ENCODE measurements at places on chromosomes 5 and 9.

DNA sequence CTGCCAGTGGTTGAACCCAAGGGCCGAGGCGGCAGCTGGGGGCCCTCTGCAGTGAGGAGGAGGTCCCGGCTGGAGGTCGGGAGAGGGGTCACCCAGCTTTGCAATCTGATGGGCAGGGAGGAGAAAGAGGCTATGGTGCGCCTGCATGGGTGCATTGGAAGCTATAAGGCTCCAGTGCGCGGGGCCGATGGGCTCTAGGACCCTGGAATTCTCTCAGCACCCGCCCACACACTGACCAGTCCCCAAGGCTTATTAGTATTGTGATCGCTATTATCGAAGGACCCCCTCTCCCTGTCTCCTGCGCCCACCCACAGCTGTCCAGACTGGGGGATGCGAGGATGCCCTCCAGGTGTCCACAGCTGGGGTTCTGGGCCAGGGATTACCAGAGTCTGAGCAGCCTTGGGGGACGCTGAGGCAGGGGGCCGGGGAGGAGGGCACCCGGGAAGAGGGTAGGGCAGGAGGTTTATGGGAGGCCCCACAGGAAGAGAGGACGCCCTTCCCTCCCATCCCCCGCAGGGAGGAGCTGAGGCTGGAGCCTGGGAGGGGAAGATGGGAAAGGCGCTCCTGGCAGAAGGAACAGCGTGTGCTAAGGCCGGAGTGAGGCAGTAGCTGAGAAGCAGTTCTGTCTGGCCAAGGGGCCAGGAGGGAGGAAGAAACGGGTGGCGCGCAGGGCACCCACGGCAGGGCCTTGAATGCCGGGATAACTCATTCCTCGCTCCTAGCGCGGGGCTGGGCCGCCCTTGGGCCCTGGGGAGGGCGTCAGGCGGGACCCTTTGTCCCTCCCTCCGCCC lies 24.2 kb downstream of the C9orf50 start:
- peak; percentile 72 for DNase-seq

GRCh38 chr9:9352877-9353481 lies 1259.8 kb downstream of the PTPRD start:
- no peak for DNase-seq

DNA sequence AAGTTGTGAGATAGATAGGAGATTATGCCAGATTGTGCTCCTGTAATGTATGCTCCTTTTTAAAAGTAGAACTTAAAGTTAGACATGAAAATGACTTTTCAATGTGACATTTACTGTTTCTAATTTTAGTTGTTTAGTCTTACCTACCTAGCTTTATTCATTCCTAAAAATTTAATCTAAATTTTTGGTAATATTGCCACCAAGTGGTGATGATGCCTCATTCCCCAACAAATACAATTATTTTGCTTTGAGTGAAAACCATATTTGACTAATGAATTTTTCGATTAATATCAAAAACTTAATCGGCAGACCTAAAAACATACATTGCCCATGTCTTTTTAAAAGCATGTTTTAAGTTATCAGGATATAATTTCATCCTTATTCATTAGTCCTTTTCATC lies 25.6 kb downstream of the PPWD1 start:
- DNase-seq = no peak

DNA sequence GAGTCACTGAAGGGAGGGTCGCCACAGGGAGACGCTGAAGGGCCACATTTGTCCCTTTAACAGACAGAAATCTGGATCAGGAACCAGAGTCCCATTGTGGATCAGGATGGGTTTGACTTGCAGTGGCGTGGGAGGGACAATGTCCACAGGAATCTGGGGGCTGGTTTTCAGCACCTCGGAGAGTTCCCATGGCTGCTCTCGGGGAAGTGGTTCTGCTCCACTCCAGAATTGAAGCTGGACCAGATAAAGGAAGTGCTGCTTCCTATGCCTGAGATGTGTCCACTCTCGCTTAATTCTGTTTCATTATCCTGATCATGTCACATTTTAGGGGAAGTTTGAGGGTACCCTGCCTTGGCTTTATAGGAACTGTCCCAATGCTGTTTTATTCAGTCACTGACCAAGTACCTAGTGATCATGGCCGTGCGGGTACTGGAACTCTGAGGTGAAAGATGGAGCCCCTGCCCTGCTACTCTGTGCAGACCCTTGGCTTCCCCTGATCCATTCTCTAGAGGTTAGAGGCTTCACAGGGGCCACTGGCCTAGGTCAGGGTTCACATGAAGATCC lies 28.7 kb downstream of the ENHO start:
- DNase-seq = peak; percentile 77

DNA sequence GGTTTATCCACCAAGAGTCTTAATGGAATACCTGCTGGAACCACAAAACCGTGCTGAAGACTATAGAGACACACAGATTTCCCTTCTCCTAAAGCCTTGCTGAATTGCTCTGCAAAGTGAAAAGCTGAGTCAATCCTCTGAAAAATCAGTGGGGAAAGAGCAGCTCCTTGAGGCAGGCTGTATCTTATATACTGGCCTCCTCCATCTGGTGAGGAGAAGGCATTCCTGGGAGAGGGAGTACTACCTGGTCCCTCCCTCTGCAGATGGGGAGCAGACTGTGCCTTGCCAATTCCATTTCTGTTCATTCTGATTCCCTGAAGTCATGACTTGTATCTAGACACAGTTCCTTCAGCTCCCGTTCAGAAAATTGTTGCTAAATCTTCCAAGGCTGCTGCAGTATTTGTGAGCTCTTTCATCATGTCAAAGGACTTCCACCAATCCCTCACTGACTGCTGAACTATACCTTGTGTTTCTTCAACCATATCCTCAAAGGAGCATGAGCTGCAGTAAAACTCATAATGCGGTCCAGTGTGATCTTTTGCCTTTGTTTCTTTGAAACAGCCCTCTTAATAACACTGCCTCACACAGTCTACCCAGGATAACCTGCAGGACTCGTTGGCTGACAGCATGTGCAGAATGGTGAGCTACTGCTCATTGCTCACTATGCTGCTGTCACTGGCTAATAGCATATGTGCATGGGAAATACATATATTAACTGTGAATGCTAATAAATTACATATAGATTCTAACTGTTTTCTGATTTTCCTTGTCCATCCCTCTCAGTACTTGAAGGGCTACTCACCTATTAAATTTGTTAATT lies 84.5 kb downstream of the FOXD1 start:
- no peak for DNase-seq

- DNase-seq = no peak
Observed at GRCh38 chr9:129615407-129616285, 5.3 kb downstream of the C9orf50 start.

DNA sequence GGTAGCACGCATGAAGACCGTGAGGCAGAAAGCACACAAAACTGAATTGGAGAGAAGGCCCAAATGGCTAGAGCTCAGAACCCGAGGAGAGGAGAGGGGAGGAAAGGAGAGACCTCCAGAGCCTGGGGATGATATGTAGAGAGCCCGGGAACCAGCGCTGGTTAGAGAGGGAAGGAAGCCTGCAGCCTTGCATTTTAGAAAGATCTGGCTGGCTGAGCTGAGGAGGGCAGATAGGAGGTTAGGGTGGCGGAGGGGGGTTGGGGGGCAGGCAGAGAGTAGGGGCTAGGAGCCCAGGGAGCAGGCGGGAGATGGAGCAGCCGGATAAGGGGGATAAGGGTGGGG lies 127.2 kb downstream of the C9orf50 start:
- no peak for DNase-seq

DNA sequence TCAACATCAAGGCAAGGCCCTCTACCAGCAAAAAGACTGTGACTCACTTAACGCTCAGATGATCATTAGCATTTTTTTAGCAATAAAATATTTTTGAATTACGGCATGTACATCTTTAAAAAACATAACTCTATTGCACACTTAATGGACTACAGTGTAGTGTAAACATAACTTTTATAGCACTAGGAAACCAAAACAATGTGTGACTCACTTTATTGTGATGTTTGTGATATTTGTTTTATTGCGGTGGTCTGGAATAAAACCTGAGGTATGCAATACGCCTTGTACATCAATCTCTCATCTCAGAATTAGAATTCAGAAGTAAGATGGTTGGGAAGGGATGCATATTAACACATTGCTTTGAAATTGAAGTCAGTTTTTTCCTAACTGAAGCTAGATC lies 106.9 kb upstream of the PTCH1 start:
- no peak for DNase-seq

DNA sequence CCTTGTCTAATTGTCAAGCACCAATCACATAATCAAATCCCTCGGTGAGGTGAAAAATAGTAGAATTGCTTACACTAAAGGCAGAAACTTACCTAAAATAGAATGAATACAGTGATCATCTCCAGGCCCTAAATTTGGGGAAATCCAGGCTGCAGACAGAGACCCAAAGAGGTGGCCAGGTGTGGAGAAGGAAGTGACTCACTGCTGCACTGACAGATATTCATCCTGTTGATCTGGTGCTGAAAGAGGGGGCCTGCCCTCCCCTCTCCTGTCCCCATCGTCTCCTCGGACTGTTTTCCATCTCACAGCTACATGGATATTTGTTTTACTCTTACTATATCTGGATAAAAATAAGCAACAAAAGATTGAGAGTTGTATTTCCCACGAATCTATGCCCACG lies 15.9 kb downstream of the OR2Y1 start:
- no peak for DNase-seq

GRCh38 chr9:27379311-27380251 lies 82.6 kb upstream of the EQTN start:
- peak; percentile 66 for DNase-seq

GRCh38 chr9:80664327-80665210 lies 1024.8 kb downstream of the TLE1 start:
- DNase-seq = no peak

DNA sequence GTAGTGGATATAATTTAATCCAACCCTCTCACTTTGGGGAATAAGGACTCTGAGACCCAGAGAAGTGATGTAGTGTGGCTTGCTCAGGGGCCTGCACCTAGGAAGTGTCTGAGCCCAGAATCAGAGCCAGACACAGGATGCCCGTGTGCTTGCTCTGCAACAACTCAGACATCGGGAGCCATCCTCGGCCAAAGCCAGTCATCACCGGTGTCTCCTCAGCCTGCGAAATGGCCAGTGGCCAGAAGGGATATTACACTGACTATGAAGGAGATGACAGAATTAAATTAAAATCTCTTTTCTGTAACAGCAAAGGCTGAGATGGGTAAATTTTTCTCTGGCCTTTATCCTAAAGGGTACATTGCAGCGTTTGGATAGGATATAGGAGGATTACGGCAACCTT lies 102.9 kb downstream of the MARCHF11 start:
- DNase-seq = no peak

DNA sequence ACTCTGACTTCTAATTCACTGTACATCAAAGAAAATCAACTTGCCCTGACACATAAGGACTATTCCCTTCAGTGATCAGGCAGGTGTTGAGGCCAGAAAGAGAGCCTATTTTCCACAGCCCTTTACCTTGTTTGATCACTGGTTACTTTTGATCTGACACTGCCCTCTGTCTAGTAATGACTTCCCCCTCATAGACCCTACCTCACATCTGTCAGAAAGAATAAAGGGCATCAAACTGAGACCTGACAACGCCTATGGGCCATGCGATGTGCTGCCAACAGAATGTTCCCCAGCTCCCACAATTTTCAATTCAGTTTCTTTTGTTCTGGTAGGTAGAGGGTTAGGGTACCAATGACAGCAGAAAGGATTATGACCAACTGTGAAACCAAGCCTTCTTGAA lies 47.7 kb downstream of the FBXL17 start:
- no peak for DNase-seq

DNA sequence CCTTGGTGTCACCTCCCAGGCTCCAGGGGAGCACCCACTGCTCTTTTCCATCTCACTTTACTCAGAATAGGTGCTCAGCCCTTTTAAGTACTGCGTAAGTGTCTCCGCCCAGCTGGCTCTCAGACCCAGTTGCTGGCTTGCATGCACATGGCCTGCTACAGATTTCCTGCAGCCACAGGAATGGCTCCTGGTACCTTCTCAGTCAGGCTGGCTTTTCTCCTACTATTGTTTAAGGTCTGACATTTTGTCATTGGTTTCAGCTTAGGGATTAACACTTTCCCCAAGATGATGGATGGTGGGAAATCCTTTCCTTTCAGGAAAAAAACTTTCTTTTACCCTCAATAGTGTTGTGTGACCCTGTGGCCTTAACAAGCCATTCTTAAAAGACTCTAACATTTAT lies 1652.3 kb upstream of the WWC1 start:
- DNase-seq = no peak

GRCh38 chr5:71865665-71866320 lies 146.7 kb downstream of the CARTPT start:
- no peak for DNase-seq

DNA sequence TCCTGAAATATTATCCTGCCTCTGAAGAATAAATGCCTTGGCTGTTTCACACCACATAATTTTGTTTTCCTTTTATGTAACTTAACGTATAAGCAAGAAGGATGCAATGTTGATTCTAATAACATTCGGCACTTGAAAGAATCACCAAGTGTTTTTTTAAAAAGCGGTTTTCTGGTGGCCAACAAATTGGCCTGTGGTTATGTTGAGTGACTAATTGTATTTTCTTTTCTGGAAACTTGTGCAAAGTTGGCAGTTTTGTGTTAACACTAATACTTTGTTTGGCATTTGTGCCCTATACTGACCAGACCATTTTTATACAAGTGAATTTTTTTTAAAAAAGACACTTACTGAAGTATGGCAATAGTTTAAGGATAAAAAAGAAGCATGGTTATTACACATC lies 452.7 kb downstream of the BNC2 start:
- no peak for DNase-seq

GRCh38 chr5:129767927-129768380 lies 20.1 kb downstream of the MINAR2 start:
- DNase-seq = peak; percentile 83

DNA sequence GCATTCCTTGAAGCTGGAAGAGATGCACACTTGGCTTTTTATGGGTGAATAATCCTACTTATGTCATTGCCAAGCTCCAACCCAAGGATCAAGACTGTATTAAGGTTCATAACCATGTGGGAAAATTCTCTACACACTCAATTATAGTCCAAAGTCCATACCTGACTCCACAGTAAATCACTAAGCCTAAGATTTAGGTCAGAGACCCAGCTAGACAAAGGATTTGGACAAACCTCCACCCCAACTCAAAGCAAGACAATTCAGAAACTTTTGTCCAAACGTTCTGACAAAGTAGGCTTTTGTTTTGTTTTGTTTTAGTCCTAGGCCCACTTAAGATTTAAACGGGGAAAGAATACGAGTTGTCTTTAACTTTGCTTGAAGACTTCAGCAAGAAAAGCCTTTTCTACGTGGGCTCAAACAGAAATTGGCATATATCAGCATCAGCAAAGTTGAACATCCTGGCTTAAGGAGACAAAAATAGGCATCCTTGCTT lies 1.7 kb downstream of the MEGF9 start:
- DNase-seq = no peak

DNA sequence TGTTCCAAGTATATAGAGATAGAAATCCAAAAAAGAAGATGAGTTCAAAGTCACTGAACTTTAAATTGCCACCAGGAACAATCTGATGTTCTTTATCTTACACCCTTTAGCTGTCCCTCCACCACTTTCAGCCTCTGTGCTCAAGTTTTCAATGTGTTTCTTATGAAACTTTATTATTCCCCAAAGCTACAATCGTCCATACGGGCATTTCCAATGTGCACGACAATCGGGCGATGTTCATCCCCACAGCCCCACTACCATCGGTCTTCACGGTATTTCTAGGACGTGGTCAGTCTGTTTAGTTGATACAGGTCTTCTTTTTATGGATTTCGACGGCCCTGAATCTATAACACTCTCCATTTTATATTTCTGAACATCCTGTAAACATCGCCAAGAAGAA lies 238.7 kb upstream of the DAP start:
- no peak for DNase-seq

Data from Caco-2 (cell line).